Stimulated activated CD8-positive, alpha-beta memory T cell treated with anti-CD3 and anti-CD28 coated beads, Interleukin-7, amount 100 ng/mL, for 1 hour (primary cell): ENCODE measurements at places on chromosomes 6 and 20.

DNA sequence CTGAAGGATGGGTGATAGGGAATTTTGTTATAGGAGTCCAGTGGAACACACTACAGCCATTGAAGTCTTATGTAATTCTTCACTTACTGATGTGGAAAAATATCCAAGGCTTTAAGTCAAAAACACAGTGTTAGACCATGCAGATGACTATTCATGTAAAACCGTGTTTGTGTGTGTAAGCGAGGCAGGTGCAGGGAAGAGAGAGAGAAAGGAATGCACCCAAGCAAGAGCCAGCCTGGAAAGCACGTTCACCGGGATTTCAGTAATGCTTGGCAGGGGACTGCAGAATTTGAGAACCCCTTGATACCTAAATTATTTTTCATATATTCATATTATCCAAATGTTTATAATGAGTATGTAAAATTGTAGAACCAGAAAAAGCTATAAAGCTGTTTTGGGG lies 17.9 kb downstream of the RALGAPA2 start:
- DNase-seq = no peak

DNA sequence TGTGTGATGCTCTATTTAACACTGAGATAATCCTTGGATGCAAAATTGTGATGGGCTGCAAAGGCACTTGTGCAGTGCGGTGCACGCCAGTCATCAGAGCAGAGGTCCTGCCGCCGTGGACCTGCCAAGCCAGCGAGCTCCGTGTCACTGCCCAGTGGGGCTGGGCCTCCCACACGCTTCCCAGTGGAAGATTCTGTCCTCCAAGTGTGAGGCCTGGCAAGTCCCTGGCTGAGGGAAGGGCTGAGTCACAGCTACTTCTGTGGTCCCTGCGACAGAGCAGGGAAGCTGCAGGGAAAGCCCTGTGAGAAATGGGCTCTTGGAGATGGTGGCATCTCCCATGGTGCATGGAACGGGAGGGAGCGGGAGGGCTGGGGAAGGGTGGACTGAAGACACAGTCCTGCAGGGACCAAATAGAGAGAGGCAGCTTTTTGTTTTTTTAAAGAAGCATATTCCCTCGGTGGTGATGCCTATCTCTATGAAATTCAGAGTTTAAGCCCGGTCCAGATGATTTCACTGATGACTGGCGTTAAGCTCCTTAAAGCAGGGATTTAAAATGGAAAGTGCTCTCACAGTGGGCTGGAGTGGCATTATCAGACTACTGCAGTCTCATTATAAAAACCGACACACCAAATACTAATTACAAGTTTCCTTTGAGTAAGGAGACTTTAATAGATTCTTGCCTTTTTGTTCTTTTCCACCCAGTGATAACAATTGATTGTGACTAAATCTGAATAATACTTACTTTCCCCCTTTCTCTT lies 413.7 kb downstream of the QKI start:
- DNase-seq = no peak

DNA sequence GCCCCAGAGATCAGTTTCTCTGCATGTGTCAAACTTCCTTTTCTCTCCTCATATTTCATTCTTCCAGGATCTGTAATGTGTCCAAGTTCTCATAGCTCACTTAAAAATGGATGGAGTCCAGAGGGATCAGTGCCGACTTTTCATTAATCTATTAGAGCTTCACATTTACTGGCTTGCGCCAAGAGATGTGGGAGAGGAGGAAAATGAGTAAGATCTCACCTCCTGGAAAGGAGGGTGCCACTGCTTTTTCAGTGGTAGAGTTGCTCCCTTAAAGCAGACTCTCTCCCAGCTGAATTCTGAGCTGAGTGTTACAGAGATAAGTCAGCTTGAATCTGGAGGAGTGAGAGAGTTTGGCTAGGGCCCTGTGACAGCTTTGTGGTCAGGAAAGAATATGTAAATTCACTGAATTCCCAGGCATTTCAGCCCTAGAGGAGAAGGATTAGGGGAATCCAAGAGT lies 175.9 kb downstream of the SOX4 start:
- DNase-seq = no peak

DNA sequence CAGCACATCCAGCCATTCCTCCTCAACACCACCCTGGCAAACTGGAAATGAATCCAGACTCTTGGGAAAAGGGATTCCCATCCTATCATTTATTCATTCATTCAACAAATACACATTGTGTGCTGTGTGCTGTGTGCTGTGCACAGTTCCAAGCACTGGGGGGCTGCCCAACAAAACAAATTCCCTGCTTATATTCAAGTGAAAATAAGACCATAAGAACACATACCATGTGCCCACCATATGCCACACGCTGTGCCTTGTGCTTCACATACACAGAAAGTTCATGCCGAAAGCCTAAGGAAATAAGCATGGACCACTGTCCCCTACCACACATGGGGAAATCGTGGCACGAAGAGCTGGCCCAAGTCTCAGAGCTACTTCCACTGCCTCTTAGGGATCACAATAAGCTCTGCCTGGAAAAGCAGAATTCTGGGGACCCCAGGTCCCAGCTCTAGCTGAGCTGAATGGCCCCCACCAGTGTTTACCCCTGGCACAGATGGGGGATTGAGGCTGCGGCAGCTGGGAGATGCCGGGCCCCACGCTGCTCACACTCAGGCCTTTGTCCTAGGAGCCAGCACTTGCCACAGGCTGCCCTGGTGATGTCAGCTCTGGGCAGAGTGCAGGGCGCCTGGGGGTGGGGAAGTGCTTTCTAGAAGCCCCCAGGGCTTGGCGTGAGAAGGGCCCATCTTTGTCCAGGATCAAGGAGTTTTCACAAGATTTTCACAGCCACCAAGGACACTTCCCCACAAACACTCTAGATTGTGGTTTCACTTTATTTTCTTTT lies 99.6 kb downstream of the PREX1 start:
- DNase-seq = no peak

- no peak for DNase-seq
Measured at GRCh38 chr6:133814797-133815196, 74.1 kb upstream of the TCF21 start.

- no peak for DNase-seq
Measured at GRCh38 chr20:57522380-57523140, 2.4 kb downstream of the CTCFL start.

GRCh38 chr20:46767127-46767761 lies 57.8 kb downstream of the SLC2A10 start:
- DNase-seq = no peak

- no peak for DNase-seq
Measured at GRCh38 chr20:14966808-14967207, 629.4 kb upstream of the FLRT3 start.

GRCh38 chr20:24206995-24207394 lies 218.4 kb upstream of the GGTLC1 start:
- DNase-seq = no peak

GRCh38 chr6:32178547-32179440 lies 589 bp downstream of the RNF5 start:
- DNase-seq = no peak

- no peak for DNase-seq
Measured at GRCh38 chr6:119330520-119331113, 18.9 kb downstream of the MAN1A1 start.

DNA sequence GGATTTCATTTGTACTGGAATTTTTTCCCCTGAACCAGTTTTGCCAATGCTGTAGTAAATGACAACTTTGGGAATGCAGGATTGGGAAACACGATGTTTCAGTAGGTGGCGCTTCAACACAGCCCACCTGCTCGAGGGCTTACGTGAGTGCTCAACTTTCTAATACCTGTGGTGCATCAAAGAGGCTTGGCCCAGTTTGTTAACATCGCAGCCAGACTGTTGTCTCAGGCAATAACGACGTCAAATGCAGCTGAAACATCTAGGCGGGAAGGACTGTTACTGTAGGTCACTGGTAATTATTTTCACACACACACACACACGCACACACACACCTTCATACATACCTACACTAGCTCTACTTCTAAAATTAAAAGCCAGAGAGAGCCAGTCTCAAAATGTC lies 815.5 kb upstream of the SLC35B3 start:
- DNase-seq = no peak

DNA sequence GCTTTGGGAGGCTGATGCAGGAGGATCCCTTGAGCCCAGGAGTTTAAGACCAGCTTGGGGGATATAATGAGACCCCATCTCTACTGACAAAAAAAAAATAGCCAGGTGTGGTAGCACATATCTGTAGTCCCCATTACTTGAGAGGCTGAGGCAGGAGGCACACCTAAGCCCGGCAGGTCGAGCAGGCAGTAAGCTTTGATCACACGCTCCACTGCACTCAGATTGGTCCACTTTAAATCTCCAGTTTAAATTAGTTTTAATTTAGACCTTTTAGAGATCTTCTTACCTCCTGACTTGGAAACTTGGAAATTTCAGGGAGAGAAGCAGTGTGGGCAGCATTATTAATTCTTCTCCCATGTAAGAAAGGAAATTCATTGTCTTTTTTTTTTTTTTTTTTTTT lies 16.8 kb upstream of the PLCB4 start:
- no peak for DNase-seq

DNA sequence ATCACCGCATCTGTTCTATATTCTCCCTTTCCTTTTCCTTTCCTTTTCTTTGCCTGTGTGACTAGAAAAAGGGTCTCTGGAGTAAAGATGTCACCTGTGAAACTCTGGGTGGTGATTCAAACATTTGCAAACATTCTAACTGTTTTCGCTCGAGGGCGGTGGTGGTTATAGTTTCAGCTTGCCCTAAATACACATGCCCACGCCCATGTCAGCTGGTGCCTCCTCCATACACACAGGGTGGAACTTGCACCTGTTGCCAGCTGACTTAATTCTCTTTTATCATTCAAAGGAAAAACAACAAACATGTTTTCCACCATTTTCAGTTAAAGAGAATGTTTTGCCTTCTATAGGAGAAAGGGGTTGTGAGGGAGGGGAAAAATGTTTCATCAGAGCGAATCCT lies 381.9 kb upstream of the ARID1B start:
- DNase-seq = no peak

DNA sequence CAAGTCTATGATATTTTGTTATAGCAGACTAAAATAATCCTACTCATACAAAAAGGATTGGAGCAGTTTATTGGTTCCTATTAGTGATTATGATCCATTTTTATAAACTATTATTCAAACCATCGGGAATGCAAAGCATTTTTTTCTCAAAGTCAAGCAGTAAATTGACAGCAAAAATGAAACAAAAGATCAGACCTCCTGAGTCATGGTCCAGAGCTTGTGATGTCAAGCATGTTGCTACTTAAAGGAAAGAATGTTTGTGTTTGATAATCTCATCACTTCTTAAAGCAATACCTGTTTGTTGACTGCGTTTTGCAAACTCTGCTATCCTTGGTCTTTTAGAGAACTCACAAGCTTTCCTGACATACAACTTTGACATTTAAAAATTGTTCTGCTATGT lies 204.4 kb downstream of the SAMD5 start:
- no peak for DNase-seq

DNA sequence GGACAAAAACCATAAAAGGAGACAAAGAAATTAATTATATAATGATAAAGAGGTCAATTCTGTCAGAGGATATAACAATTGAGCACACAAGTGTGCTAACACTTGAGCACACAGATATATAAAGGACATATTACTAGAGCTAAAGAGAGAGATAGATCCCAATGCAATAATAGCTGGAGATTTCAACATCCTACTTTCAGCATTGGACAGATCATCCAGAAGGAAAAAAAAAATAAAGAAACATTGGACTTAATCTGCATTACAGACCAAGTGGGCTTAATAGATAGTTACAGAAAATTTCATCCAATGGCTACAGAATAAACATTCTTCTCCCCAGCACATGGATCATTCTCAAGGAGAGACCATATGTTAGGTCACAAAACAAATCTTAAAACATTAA lies 9.9 kb downstream of the VNN1 start:
- no peak for DNase-seq

DNA sequence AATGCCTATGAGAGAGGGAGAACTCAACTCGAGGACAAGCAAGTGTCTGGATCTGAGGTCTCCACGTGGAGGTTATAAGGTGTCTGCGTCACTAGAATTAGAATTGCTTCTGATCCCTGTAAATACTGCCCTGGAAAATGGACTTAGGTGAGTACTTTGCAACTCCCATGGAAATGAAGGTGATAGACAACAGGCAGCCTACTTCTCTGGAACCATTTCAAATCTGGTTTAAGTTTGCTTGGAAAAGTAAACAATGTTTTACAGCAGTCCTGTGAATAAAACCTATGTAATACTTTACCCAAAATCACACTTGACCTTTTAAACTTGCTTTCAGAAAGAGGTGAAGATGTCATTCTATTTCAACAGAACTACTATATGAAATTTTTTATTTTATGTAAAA lies 70.1 kb upstream of the TENT5A start:
- no peak for DNase-seq

DNA sequence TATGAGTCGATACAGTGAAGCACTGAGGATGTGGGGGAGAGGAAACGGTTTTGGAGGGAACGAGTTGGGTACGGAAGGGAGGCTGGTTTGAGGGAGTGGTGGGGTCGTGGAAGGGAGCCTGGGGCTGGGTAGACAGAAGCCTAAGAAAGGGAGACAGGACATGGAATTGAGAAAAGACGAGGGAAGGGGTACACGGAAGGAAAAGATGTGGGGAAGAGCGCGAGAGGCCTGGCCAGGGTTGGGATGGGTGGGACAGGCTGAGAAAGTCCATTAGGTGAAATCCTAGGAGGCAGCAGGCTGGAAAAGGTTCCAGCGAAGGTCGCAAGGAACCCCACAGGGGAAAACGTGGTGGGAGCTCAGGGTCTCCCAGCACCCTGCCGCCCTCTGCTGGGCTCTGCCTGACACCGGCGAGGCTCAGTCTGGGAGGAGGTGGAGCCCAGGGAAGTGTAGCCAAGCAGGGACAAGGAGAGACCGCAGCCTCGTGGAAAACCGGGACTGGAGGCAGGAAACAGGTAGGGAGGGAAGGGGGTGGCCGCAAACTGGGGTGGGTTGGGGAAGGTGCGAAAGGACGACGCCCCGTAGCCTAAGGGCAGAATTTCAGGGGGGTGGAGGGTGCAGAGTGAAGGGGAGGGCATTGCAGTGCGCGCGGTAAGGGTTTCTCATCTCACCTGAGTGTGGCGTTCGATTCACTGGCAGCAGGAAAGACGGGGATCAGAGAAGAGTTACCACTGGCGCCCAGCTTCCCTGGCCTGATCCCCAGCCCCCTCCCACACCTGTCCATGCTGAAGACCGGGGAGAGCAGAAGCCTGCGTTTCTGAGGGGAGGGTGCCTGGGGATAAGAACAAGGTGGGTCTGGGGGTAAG lies 4.3 kb downstream of the GABBR1 start:
- DNase-seq = no peak

DNA sequence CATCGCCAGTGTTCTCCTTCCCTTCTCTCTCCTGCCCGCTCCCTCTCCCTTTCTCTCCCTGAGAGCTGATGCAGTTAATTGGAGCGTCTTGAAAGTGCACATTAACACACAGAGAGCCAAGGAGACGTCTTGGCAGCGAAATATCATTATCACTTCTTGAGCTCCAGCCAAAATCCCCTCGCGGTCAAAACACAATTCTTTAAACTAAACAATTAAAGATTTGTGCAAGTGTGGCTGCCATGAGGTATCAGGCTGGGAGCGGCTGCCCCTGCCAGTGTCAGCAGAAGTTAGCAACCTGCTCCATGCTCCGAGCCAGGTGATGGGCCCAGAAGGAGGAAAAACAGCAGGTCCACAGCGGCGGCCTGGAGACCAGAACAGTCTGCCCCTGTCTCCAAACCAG lies 100.9 kb upstream of the FOXP4 start:
- DNase-seq = no peak
